ENCODE measurements at places on chromosomes 3 and 15. TPM values are rescaled to one million over a fixed set of nuclear protein-coding genes. Genes with fewer than 3 reads are reported as not detected.

CFAP20DC gene
- total RNA-seq = 1.1 TPM

WNT7A gene
- total RNA-seq = not detected

FOXL2NB gene
- total RNA-seq = not detected

GP9 gene
- not detected for total RNA-seq

ITPKA gene
- total RNA-seq = 1.7 TPM

ADIPOQ gene
- not detected for total RNA-seq

GPR87 gene
- not detected for total RNA-seq

ZDHHC23 gene
- 3.8 TPM for total RNA-seq

FGF12 gene
- 0.12 TPM for total RNA-seq

ZNF860 gene
- 0.40 TPM for total RNA-seq

FBN1 gene
- 1,495 TPM for total RNA-seq

SAXO2 gene
- 0.66 TPM for total RNA-seq

C3orf22 gene
- not detected for total RNA-seq

LRRC31 gene
- not detected for total RNA-seq

NOX5 gene
- 0.13 TPM for total RNA-seq
